Mesenchymal stem cell (in vitro differentiated cells and primary cell): ENCODE measurements at places on chromosomes 13 and 19.

DNA sequence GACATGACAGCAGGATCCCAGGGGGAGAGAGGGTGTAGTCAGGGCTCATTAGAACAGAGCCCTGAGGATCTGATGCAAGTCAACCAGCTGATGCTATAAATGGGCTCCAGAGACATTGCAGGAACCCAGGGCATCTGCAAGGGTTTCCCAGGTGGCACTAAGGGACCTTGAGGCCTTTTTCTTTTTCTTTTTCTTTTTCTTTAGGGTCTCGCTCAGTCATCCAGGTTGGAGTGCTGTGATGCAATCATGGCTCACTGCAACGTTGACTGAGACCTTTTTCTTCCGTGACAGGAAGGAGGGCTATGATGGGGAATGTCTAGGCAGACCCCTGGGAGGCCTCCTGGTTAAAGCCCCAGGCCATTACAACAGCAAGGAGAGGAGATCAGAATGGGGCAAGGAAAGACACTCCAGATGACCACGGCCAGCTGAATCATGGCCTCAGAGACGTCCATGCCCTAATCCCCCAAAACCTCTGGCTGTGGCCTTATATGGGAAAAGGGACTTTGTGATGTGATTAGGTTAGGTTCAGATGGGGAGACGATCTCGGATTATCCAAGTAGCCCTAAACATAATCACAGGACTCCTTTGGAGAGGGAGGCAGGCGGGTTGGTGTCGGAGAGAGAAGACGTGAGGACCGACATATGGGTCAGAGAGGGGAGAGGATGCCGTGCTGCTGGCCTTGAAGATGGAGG lies 4.5 kb upstream of the FCGRT start:
- H3K36me3 ChIP-seq = no peaks in the 10 kb centered on the region
- H3K4me3 ChIP-seq = no peak overlapping the region
- H3K27ac ChIP-seq = no peak overlapping the region
- no peaks in the 10 kb centered on the region for H3K27me3 ChIP-seq
- DNase-seq = no peak

DNA sequence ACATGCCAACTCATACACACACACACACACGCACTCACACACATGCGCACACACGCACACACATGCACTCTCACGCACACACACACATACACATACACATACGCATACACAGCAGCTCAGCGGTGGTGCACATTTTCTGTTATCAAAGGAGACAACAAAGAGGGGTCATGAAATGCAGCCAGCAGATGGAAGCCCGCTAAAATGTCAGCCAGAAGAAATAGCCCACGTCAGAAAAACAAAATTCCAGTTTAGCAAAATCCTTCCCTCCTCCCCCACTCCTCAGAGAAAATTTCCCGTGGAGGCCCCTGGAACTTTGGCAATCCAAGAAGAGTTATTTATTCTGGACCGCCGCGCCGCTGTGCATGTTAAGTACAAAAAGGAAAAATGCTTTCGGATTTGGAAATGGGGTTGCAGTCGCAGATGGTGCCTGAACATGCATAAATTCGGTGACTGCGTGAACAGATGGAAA lies 114.6 kb upstream of the VSTM2B start:
- H3K27ac ChIP-seq = no peak overlapping the region
- H3K4me3 ChIP-seq = no peak overlapping the region
- no peaks in the 10 kb centered on the region for H3K36me3 ChIP-seq
- no peak for DNase-seq
- H3K27me3 ChIP-seq = no peaks in the 10 kb centered on the region

DNA sequence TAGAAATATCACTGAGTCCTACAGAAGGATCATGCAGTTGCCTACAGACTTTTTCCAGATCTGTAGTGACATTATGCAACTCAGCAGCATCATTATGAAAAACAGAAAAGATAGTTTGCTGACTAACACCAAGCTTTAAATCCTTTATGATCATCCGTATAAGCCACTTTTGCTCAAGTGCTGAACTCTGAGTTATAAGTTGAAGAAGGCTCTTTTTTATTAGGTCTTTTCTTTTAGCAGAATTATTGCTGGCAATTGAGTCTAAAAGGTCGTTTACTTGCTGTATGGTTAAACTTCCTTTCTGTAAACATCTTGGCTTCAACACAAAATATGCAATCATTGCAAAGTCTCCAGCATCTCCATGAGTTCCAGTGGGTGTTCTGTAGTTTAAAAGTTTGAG lies 4.8 kb downstream of the LIG4 start:
- H3K27ac ChIP-seq = no peak overlapping the region
- no peaks in the 10 kb centered on the region for H3K27me3 ChIP-seq
- peaks cover 26% of the 10 kb centered on the region for H3K36me3 ChIP-seq
- H3K4me1 ChIP-seq = peaks cover 4% of the 10 kb centered on the region
- no peak overlapping the region for H3K4me3 ChIP-seq
- DNase-seq = no peak

- H3K4me1 ChIP-seq = no peaks in the 10 kb centered on the region
- H3K27ac ChIP-seq = no peak overlapping the region
- DNase-seq = no peak
- H3K36me3 ChIP-seq = no peaks in the 10 kb centered on the region
Measured at GRCh38 chr13:48901781-48902180, 73.9 kb upstream of the FNDC3A start.

DNA sequence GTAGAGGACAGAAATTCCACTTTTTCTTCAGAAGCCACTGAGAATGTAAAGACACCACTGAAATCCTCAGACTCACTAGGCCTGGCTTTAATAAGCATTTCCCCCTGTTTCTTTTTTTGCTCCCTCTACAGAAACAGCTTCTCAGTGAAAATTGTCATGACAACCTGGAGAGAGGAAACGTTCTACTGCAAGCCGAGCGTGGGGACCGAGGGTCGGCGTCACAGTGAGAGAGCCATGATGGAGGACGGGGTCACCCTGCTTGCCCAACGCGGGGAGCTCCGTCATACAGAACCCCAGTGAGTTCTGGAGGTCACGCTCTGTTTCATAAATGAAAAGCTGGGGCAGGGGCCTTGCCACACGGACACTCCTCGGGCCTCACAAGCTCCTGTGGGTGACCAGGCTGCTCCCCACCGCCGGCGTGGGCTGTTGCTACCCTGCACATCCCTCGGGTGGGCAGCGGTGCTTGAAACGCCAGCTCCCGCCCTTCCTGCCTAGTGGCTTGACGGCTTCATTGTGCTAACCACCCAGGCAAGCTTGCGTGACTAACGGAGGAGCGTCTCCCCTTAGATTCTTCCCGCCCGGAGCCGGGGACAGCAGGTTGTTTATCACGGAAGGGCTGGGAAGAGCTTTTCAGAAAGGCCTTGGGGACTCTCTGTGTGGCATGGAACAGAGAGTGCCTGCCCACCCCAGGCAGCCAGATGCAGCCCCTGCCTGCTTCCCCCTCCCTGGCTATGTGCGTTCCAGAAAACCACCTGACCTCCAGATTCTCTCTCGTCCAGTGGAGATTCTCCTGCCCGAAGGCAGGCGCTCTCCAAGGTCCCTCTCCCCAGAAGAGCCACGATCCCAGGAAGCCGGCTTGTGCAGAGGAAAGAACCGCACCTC lies 153.6 kb downstream of the KATNAL1 start:
- H3K27ac ChIP-seq = no peak overlapping the region
- no peak for DNase-seq
- H3K27me3 ChIP-seq = peaks cover 80% of the 10 kb centered on the region
- H3K4me3 ChIP-seq = no peak overlapping the region
- peaks cover 9% of the 10 kb centered on the region for H3K4me1 ChIP-seq

- DNase-seq = no peak
- H3K4me3 ChIP-seq = no peak overlapping the region
- peaks cover 25% of the 10 kb centered on the region for H3K4me1 ChIP-seq
- no peaks in the 10 kb centered on the region for H3K36me3 ChIP-seq
- no peaks in the 10 kb centered on the region for H3K27me3 ChIP-seq
- H3K27ac ChIP-seq = peak overlapping the region; percentile 37
Measured at GRCh38 chr19:28424662-28425045, 788.3 kb downstream of the UQCRFS1 start.

DNA sequence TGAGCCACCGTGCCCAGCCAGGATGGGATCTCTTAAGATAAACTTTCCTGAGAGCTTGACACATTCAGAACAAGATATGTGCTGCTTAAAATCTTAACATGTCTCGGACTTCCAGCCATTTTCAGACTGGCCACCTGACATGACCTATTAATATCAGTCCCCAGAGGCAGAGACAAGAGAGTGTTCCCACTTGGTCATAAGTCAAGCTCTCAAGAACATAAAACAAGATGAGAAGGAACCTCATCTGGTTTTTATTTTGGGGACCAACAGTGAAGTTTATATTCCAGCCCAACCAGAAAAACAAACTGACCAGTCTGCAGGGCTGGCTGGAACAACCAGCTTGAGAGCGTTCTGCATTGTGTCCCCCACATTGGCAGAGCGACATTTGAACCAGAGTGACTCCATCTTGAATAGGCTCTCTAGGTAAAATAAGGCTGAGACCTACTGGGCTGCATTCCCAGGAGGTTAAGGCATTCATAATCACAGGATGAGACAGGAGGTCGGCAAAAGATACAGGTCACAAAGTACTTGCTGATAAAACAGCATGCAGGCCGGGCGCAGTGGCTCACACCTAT lies 21.8 kb upstream of the PLEKHF1 start:
- no peaks in the 10 kb centered on the region for H3K36me3 ChIP-seq
- no peak overlapping the region for H3K27ac ChIP-seq
- no peaks in the 10 kb centered on the region for H3K4me1 ChIP-seq
- peaks cover 4% of the 10 kb centered on the region for H3K27me3 ChIP-seq
- H3K4me3 ChIP-seq = no peak overlapping the region

GRCh38 chr19:51712461-51713081 lies 11.2 kb downstream of the HAS1 start:
- peaks cover 9% of the 10 kb centered on the region for H3K36me3 ChIP-seq
- no peak overlapping the region for H3K27ac ChIP-seq
- no peak overlapping the region for H3K4me3 ChIP-seq
- DNase-seq = no peak

- no peak overlapping the region for H3K4me3 ChIP-seq
- DNase-seq = no peak
- H3K27ac ChIP-seq = no peak overlapping the region
- peaks cover 23% of the 10 kb centered on the region for H3K4me1 ChIP-seq
- H3K27me3 ChIP-seq = no peaks in the 10 kb centered on the region
- peaks cover 79% of the 10 kb centered on the region for H3K36me3 ChIP-seq
Measured at GRCh38 chr13:113506025-113506685, 15.6 kb upstream of the DCUN1D2 start.

DNA sequence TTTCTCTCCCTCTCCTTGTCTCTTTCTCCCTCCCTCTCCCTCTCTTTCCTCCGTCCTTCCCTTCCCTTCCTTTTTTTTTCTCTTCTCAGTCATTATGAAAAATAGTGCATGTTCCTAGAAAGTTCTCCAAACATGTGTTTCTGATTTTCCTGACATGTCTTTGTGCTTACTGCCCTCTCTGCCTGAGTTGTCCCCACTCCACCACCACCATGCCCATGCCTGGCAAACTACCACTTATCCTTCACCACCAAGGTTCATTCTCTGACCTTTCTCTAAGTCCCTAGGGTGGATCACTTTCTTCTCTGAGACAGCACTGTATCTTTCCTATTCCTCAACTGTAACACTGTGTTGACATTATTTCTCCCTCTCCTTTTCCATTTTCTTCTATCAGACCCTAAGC lies 98.2 kb downstream of the LACC1 start:
- H3K27ac ChIP-seq = no peak overlapping the region
- H3K4me3 ChIP-seq = no peak overlapping the region
- H3K27me3 ChIP-seq = peaks cover 40% of the 10 kb centered on the region
- H3K4me1 ChIP-seq = no peaks in the 10 kb centered on the region
- no peaks in the 10 kb centered on the region for H3K36me3 ChIP-seq

DNA sequence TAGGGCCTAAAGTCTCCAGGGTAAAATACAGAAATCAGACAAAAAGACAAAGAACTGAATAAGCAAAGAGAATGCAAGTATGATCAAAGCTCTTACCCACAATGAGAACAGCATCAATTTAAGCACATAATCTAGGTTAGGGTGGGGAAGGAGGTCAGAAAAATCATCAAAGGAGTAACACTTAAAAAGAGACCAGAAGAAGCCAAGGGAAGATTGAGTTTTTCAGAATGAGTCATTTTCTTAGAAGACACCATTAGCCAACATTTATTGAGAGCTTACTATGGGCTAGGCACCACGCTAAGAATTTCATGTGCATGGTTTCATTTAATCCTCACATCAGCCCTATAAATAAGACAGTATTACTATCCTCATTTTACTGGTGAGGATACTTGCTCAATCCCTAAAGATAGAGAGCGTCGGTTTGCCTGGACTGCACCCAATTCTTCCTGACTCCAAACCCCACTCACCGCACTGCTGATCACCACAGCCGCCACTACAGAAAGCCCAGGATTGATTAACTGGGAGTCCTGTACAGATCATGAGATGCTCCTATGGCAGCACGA lies 1.7 kb upstream of the SHISA2 start:
- H3K27me3 ChIP-seq = peaks cover 77% of the 10 kb centered on the region
- DNase-seq = no peak
- no peak overlapping the region for H3K4me3 ChIP-seq
- H3K36me3 ChIP-seq = peaks cover 10% of the 10 kb centered on the region
- H3K27ac ChIP-seq = no peak overlapping the region

- no peak overlapping the region for H3K4me3 ChIP-seq
- H3K27me3 ChIP-seq = no peaks in the 10 kb centered on the region
- no peak overlapping the region for H3K27ac ChIP-seq
- H3K36me3 ChIP-seq = no peaks in the 10 kb centered on the region
- no peaks in the 10 kb centered on the region for H3K4me1 ChIP-seq
Measured at GRCh38 chr19:11995174-11995573, 30.3 kb downstream of the ZNF763 start.

GRCh38 chr13:42484386-42484785 lies 89.6 kb upstream of the TNFSF11 start:
- no peak overlapping the region for H3K4me3 ChIP-seq
- H3K27ac ChIP-seq = no peak overlapping the region
- no peaks in the 10 kb centered on the region for H3K36me3 ChIP-seq
- H3K4me1 ChIP-seq = peaks cover 1% of the 10 kb centered on the region
- DNase-seq = no peak
- H3K27me3 ChIP-seq = no peaks in the 10 kb centered on the region

DNA sequence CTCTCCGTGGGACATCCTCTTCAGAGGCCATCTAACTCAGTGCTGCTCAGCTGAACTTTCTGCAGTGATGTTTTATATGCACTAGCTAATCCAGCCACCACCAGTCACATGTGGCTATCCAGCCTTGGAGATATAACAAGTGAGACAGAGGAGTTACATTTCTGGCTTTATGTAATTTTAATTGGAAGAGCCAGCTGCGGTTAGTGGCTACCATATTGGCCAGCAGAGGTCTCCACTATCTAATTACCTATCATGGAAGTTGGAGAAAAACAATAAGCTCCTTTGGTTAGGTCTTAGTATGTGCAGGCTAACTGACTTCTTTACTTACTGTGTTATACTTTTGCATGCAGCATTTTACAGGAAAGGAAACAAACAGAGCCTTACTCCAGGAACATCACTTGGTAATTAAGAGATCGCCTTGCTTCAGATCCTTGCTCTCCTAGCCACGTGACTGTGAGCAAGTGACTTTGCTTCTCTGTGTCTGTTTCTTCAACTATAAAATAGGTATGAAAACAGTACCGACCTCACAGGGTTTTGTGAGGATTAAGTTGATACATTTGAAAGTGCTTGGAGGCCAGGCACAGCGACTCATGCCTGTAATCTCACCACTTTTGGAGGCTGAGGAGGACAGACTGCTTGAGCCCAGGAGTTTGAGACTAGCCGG lies 1.6 kb upstream of the KLK10 start:
- DNase-seq = peak; percentile 47
- peaks cover 71% of the 10 kb centered on the region for H3K27me3 ChIP-seq
- no peak overlapping the region for H3K4me3 ChIP-seq
- H3K27ac ChIP-seq = no peak overlapping the region
- H3K4me1 ChIP-seq = peaks cover 12% of the 10 kb centered on the region
- H3K36me3 ChIP-seq = no peaks in the 10 kb centered on the region
